NCI-H460 (cell line): ENCODE measurements at places on chromosomes 12 and 14.
A peak's percentile ranks its signal among the peaks of the same experiment; 100 is the strongest.

DNA sequence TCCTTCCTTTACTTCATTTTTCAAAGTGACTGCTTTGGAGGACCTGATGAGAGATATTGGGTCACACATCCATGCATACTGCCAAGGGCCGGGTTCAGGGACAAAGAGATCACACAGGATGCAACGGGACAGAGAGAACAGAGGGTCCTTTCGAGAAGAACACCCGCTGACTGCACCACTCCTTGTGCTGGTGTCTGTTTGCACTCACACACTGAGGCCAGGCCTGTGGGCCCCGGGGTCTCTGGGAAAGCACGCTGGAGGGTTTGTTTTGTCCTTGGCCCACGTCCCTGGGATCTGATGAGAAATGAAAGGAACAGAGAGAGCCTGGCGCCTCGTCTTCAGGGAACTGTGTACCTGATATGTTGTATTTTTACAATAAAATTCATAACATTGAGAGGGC, 42.2 kb downstream of the PAH start:
- no peak for DNase-seq

DNA sequence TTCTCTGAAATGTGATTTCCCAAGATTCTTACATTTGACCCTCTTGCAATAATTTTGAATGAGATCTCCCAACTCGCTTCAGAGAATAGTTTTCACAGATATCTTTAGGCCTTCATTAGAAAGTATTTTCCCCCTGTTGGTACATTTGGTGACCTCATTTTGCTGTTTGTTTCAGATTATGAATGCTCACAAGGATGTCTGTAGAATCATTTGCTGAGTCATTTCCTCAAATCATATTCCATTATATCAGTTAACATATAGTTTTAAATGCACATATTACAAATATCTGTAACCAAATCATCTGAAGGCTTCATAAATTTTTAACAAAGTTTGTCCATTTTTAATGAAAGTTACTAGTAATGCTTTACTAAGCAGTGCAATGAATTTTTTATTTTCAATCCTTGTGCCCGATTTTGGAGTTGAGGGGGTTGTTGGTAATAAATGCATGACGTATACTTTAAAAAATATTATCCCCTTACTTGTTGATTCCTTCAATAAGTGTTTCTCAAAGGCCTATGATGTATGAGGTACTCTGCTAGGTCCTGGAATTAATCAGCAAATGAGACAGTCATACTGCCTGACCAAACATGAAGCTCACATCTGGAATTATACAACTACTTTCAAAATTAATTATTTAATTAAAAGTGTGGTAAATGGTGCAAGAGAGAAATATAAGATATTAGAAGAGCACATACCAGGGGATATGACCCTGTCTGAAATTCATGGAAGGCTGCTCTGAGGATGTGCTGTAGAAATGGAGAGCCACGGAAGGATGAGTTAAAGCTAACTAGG, 126.9 kb upstream of the RAP1B start:
- DNase-seq = peak; percentile 14

GRCh38 chr12:101962486-101962885, 85.1 kb downstream of the DRAM1 start:
- DNase-seq = no peak

DNA sequence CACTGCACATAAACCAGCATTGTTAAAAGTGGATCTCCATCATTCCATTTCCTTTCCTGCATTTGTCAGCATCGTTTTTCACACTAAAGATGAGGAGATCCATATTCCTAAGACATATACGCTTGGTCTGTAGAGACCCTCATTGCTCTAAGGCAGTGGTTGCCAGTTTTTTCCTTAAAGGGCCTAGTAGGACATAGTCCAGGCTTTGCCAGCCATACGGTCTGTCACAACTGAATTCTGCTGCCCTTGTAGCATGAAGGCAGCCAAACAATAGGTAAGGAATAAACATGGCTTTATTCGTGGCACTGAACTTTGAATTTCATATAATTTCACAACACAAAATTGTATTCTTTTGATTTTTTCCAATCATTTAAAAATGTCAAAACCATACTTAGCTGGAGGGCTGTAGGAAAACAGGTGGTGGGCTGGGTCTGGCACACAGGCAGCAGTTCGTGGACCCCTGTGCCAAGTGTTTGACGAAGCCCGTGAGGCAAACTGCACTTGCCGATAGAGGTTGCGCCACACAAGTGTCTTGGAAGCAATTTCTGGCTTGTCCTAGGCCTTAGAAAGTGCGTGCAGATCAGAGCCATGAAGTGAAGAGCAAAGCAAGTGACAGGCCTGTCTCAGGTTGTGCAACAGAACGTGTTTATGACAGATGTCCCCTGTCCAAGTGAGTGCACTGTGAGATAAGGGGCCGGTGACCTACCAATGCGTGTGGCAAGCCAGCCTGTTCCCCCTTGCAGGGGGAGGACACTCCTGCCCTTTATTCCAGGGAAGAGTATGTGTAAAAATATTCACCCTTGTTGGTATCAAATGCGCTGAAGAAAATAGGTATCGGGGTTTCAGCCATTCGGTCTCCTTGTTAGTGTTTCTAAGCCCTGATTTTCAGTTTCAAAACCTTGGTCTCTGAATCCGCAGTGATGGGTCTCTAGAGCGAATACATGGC, 916 bp upstream of the CHPT1 start:
- no peak for DNase-seq

DNA sequence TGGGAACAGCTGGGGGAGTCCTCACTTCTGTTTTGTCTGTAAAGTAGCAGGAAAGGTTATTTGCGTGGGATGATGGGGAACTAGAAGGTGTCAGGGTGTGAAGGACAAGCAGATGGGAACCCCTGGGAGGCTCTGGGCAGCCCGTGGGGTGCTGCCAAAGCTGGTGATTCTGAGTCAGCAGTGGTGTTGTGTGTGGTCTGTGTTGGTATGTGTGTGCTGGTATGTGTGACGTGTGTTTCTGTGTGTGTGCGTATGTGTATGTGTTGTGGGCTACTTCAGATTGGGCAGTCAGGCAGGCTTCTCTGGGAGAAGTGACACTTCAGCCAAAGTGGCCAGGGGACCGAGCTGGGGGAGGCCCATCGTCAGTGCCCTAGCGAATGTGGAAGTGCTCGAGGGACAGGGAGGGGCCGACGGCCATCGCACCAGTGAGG, 15.3 kb upstream of the BDKRB2 start:
- no peak for DNase-seq

DNA sequence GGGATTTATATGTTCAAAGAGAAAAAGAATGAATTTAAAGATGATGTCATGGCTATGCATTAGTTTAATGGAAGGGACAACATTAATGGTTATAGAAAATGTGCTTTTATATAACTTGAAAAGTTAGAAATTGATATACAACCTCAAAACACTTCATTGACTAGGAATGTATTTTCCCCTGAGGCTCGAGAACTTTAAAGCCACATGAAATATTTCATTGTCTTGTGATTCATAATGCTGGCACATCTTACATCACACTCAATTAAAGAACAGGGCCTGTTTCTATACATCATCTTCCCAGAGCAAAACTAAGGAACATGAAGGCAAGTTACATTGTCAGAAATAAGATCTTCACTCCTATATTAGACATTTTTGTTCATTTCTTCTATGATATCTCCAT, 35.2 kb upstream of the PAWR start:
- no peak for DNase-seq

GRCh38 chr12:54262403-54262925, 17.5 kb downstream of the CBX5 start:
- no peak for DNase-seq

DNA sequence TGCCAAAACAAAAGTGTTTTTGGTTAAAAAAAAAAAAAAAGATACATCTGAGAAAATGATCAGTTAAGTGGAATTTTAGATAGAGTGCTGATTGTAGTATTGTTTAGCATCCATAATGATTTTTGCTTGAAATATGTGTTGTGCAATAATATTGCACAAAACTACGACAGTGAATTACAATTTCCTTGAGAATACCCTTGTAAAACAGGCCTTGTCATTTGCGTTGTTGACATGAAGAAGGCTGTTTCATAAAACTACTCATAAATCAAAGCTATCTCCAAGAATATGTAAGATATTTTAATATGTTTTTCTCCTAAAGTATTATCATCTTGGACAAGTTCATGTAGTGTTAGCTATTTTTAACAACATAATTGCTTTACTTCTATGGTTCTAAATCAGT, 1077.0 kb downstream of the LRFN5 start:
- DNase-seq = no peak

- no peak for DNase-seq
These were observed 13.1 kb upstream of the RASSF9 start for GRCh38 chr12:85849344-85849743.

DNA sequence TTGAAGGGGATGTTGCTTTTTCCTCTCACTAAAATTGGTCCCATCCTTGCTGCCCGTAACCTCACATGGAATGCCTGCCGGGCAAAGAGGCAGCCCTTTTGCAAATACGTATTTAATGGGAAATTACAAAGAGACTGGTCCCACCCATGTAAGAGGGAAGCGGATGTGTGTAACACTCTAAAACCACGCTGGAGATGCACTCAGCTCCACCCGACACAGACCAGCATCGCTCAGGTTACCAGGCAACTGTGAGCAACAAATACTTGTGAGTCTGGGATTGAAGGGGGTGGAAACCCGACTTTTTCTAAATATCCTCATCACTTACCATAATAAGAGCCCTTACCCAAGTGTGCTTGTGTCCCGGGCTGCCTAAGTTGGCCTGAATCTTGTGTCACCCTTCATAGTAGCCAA, 47.7 kb downstream of the ELK3 start:
- DNase-seq = no peak

GRCh38 chr14:25607192-25607591, 557.2 kb upstream of the STXBP6 start:
- no peak for DNase-seq

GRCh38 chr12:107035733-107036132, 48.8 kb upstream of the MTERF2 start:
- no peak for DNase-seq

- DNase-seq = no peak
These were observed 126.6 kb upstream of the LRIG3 start for GRCh38 chr12:59046763-59047534.

GRCh38 chr12:85623763-85624162, 212.4 kb downstream of the RASSF9 start:
- no peak for DNase-seq

GRCh38 chr12:11039171-11039570, 8.0 kb upstream of the TAS2R31 start:
- no peak for DNase-seq

DNA sequence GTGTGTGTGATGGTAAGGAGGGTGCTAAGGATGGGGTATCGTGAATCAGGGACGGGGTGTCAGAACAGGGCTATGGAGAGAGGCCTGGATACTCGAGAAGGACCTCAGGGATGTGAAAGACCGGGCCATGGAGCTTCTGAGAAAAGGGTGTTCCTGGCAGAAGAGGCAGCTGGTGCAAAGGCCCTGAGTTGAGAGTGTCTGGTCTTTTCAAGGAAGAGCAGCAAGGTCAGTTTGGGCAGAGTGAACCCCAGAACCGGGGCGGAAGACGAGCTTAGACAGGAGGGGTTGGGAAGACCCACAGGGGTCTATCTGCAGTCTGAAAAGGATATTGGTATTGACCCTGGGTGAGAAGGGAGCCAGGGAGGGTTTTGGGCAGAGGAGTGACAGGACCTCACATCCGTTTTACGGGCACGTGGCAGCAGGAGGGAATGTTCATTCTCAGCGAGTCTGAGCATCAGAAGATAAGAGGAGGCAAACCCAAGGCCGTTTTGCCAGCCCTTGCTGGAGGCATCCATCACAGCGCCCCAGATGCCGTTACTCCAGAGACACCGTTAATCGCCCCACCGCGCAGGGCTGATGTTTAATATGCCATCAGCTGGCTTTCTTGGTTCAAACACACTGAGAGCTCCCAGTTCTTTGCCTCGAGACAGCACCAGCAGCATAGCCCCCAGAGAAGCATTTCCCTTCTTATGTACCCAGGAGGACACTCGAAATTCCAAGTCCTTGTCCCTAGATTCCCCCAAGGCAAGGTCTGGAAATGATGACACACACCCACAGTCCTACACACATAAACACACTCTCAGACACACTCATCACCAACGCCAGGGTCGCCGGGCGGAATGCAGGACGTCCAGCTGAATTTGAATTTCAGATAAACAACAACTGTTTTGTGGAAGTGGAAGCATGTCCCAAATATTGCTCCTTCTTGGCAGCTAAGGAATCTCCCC, 41.4 kb upstream of the EML1 start:
- no peak for DNase-seq

DNA sequence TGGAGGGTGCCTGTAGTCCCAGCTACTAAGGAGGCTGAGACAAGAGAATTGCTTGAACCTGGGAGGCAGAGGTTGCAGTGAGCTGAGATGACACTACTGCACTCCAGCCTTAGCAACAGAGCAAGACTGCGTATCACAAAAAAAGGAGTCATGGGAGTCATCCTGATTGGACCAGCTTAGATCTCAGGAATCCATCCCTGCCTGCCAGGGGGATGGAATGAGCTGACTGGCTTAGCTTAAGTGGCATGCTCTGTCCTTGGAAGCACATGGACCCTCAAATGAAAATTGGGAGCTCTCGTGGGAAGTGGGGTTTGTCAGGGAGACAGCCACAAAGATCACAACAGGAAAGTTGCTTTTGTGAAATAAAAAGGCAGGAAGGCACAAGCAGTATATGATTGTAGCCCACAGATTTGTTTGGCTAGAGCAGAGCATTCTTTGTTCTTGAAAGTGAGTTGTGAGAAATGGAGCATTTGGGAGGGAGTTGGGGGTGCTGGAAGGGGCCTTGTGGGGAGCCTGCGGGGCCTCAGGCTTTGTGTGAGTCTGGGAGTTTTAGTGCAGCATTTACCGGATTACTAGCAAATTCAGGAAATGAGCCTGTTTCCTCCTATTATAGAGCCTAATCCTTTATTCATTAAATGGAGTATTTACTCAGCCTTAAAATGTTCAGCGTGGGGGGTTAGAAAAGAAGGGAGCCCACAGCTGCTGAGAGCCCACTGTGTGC, 30.7 kb downstream of the DGLUCY start:
- no peak for DNase-seq

GRCh38 chr14:53900499-53900898, 56.1 kb downstream of the BMP4 start:
- DNase-seq = no peak

- DNase-seq = no peak
These were observed 6.4 kb downstream of the GNS start for GRCh38 chr12:64752833-64753238.

DNA sequence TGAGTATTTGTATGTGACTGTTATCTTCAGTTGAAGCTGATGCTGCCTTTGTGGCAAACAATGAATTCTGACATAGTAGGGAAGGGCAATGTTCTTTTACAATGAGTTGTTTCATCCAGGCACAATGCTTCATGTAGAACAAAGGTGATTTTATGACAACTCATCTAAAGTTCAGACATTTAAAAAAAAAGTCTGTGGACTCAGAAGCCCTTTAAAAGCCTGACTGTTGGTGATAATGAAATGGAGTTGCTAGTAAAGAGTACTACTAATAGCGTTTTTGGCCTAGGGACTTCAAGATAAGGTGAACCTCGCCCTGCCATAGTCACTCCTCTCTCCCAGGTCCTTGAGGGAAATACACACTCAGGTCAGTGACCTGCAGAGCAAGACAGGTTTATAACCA, 105.1 kb downstream of the AKAP6 start:
- no peak for DNase-seq

GRCh38 chr12:124224535-124225110, 70.3 kb upstream of the RFLNA start:
- DNase-seq = no peak
